ENCODE measurements at places on chromosomes 1 and 21. TPM values are rescaled to one million over a fixed set of nuclear protein-coding genes. Genes with fewer than 3 reads are reported as not detected.

DNA sequence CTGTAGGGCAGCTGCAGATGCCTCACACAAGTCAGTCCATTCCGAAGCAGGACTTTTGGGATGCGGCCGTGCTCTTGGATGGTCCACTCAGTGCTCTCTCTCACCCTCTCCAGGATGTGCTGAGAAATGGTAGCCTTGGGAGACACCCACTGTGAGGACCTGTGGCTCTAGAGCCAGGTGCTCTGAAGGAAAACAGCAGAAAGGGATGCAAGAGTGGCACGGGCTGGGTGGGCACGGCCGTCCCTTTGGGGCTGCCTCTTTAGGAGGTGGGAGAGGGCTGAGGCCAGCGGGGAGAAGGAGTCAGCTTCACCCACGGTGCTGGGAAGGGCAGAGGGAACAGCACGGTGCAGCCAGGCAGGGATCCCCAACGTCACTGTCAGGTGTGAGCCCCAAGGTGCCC is 106.1 kb downstream of the RIPK4 start:
- no peak overlapping the region for H3K4me3 ChIP-seq
- H3K27me3 ChIP-seq: no peaks in the 10 kb centered on the region
- H3K27ac ChIP-seq: no peak overlapping the region
- no peaks in the 10 kb centered on the region for H3K36me3 ChIP-seq
- peaks cover 18% of the 10 kb centered on the region for H3K4me1 ChIP-seq

HSD3B2 gene
- total RNA-seq: 1.6 TPM

CD164L2 gene
- total RNA-seq: 19.8 TPM

GRCh38 chr1:156241311-156241811 is 623 bp upstream of the BGLAP start:
- H3K27me3 ChIP-seq: peaks cover 14% of the 10 kb centered on the region
- H3K4me1 ChIP-seq: peaks cover 6% of the 10 kb centered on the region
- peaks cover 44% of the 10 kb centered on the region for H3K36me3 ChIP-seq
- DNase-seq: no peak

CTPS1 gene
- total RNA-seq: 26.0 TPM

DNA sequence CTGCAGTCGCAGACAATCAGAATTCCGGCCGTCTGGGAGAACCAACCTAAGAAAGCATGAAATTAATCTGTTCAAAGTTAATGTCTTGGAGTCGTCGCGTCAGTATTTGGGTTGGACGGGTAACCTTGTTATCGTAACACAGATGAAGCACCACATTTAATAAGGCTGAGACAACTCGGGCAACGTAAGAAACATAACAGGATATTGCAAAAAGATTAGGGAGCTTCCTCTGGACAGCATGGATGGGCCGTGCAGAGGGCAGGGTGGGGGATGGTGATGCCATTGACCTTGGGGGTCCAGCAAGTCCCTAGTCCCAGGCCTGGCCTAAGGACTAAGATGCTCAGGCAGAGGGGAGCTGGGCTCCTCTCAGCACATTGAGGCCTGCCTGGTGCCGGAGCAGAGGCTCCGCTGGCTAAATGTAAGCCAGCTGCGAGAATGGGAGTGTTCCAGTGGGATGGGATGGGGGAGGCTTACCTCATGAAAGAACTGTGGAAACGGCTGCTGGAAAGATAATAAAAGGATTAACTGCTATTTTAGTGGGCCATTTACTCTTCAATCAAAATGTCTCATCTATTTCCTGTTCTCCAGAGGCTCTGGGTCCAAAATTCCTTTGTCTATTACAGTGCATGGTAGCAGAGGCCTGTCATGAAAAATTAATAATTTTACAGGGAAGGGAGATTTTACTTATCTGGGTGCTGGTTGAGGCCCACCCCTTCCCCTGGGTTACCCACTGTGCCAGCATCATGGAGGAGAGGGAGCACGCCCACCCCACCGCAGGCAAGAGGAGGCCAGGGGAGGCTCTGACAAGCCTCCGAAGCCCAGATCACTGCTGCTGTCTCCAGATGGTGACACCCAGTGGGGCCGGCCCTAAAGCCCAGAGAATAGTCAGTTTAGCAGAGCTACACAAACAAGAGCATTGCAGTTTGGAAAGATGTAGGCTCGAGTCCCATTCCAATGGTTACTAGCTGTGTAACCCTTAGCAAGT is 131.6 kb downstream of the DMRTB1 start:
- DNase-seq: peak; percentile 48
- peaks cover 13% of the 10 kb centered on the region for H3K4me1 ChIP-seq
- H3K27me3 ChIP-seq: no peaks in the 10 kb centered on the region
- H3K36me3 ChIP-seq: no peaks in the 10 kb centered on the region

DNA sequence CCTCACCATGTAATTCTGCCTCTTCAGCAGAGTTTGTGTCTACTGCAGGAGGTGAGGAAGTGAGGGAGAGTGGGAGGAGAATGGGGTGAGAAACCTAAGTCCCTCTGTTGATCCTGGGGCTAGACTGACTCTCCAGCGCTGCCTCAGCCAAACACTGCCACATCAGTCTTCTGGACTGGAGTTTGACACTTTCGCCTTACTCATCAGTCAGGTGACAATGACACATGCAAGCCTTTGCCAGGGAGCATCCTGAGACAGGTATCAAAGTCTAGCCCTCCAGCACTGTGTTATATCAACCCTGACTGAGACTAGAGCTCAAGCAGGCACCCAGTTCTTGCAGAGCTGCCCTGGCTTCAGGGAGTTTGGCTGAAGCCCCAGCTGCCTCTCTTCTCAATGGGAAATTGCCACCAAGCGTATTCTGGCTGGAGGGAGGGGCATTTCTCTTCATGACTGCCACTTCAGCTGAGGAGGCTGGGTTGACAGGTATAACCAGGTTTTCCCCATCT is 33.3 kb upstream of the SUCO start:
- no peak overlapping the region for H3K4me3 ChIP-seq
- H3K4me1 ChIP-seq: no peaks in the 10 kb centered on the region
- peak; percentile 47 for DNase-seq
- H3K27me3 ChIP-seq: no peaks in the 10 kb centered on the region
- no peak overlapping the region for H3K27ac ChIP-seq

- peak; percentile 87 for DNase-seq
- H3K4me3 ChIP-seq: no peak overlapping the region
- no peaks in the 10 kb centered on the region for H3K36me3 ChIP-seq
- H3K27me3 ChIP-seq: no peaks in the 10 kb centered on the region
- peaks cover 30% of the 10 kb centered on the region for H3K4me1 ChIP-seq
These were observed 4.1 kb downstream of the NUAK2 start for GRCh38 chr1:205317311-205317917.

All from lung (tissue), 17 donors.